ENCODE measurements at places on chromosomes 12 and 14. TPM values are rescaled to one million over a fixed set of nuclear protein-coding genes. Genes with fewer than 3 reads are reported as not detected.

Gene WIF1
- not detected for total RNA-seq

Gene SMIM41
- not detected for total RNA-seq

Gene MAP4K5
- 28.6 TPM for total RNA-seq

Gene ARMH4
- total RNA-seq: not detected

Gene FAM186B
- total RNA-seq: 0.18 TPM

Gene LRCOL1
- total RNA-seq: not detected

Gene MMP19
- total RNA-seq: not detected

Gene CCND2
- 592 TPM for total RNA-seq

Gene CIT
- total RNA-seq: 115 TPM

Gene LIN7A
- not detected for total RNA-seq

Gene TBPL2
- total RNA-seq: not detected

Gene CD27
- total RNA-seq: 131 TPM

Gene SLC41A2
- 2.9 TPM for total RNA-seq

Gene MANSC4
- not detected for total RNA-seq

Gene MCRS1
- 86.1 TPM for total RNA-seq

Gene AGAP2
- total RNA-seq: 68.6 TPM

Gene FOXN4
- total RNA-seq: not detected

Gene KCNH3
- 5.3 TPM for total RNA-seq

Gene DCTN2
- total RNA-seq: 96.5 TPM

Gene SRRM4
- not detected for total RNA-seq

Gene CNTN1
- total RNA-seq: not detected

Gene MYF5
- total RNA-seq: not detected

Gene CD69
- 116 TPM for total RNA-seq

Gene PTPRB
- total RNA-seq: not detected

Gene PPP1R1A
- total RNA-seq: not detected

Gene PTPRQ
- total RNA-seq: not detected

Gene ISCU
- total RNA-seq: 59.5 TPM

Gene LRRIQ1
- total RNA-seq: not detected

Gene KRT3
- not detected for total RNA-seq

Gene RHEBL1
- total RNA-seq: 9.9 TPM

Gene MMP17
- total RNA-seq: not detected

Gene FAM90A1
- 0.10 TPM for total RNA-seq

Gene TMEM132C
- total RNA-seq: not detected

Gene SLC38A4
- not detected for total RNA-seq

Gene CAPZA3
- not detected for total RNA-seq

Gene TAS2R42
- total RNA-seq: not detected

Gene FOXM1
- 142 TPM for total RNA-seq

Gene SPX
- total RNA-seq: not detected
